Adrenal gland (tissue), 19 donors: ENCODE measurements at places on chromosomes 16 and 17. TPM values are rescaled to one million over a fixed set of nuclear protein-coding genes. Genes with fewer than 3 reads are reported as not detected.
A peak's percentile ranks its signal among the peaks of the same experiment; 100 is the strongest.

PHOSPHO1 gene
- polyA plus RNA-seq, result 0.56 TPM

KRTAP2-3 gene
- not detected for polyA plus RNA-seq

- no peaks in the 10 kb centered on the region for H3K36me3 ChIP-seq
- peak; percentile 91 for DNase-seq
- no peaks in the 10 kb centered on the region for H3K27me3 ChIP-seq
- no peak overlapping the region for H3K4me3 ChIP-seq
- H3K27ac ChIP-seq, result peak overlapping the region; percentile 64
- H3K4me1 ChIP-seq, result peaks cover 24% of the 10 kb centered on the region
Measured at GRCh38 chr17:76524598-76525512, 12.7 kb downstream of the CYGB start.

DNA sequence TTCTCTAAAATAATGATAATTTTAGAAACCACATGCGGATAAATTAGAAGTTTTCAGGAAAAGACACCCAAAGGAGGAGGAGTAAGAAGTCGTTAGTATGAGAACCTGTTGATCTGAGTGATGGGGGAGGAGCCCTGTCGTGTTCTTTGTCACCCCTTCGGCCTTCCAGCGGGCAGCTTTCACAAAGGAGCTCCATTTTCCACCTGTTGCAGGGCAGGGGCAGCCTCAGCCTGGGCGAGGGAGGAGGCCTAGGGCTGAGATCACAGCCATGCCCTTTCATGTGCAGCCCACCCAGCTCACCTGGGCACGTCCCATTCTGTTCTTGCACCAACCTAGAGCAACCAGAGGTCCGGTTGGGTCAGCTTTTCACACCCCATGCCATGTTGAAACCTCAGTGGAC is 5.3 kb downstream of the DUSP14 start:
- H3K27me3 ChIP-seq, result no peaks in the 10 kb centered on the region
- DNase-seq, result no peak
- H3K4me3 ChIP-seq, result no peak overlapping the region
- H3K27ac ChIP-seq, result no peak overlapping the region
- H3K36me3 ChIP-seq, result no peaks in the 10 kb centered on the region
- peaks cover 34% of the 10 kb centered on the region for H3K4me1 ChIP-seq

DNA sequence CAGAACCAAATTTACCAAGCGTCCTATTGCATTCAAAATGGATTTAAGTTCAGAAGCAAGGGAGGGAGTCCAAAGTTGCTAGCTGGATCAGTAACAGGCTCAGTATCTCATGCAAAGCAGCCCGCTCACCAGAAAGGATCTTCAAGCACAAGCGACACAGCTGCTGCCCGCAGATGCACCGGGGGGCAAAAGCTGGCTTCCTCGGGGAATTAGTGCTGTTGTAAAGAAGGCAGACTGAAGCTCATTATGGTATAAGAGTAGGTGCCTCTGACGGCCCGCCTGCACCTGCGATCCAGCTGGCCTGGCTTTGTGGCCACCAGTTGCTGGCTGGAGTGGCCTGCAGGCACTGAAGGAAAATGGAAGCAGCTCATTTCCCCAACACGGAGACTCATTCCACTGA is 128.4 kb upstream of the RCVRN start:
- no peak for DNase-seq
- no peak overlapping the region for H3K4me3 ChIP-seq
- no peak overlapping the region for H3K27ac ChIP-seq
- H3K4me1 ChIP-seq, result peaks cover 31% of the 10 kb centered on the region

SLC4A1 gene
- polyA plus RNA-seq, result not detected

DNA sequence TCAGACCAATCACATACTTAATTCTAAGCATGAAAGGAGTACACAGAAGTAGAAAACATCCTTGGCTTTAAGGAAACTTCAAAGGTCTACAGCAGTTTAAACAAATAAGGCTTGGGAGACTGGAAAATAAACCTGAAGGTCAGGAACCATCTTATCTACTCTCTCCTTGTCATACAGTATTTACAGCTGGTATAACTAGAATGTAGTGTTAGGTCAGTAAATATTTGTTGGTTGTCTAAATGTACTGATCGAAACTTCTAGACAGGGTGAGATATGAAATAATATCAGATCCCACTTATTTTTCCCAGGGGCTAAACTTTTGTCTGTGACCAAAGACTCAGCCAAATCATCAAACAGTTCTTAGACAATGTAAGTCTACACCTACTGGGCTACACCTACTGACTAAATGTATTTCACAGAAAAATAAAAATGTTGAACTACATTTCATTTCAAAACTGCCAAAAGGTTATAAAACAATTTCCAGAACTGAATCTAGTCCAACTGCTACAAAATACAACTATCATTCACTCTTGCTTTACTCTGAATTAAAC is 27.1 kb upstream of the TMEM97 start:
- H3K4me1 ChIP-seq, result peaks cover 8% of the 10 kb centered on the region
- H3K27me3 ChIP-seq, result no peaks in the 10 kb centered on the region
- no peak overlapping the region for H3K4me3 ChIP-seq
- no peaks in the 10 kb centered on the region for H3K36me3 ChIP-seq
- H3K27ac ChIP-seq, result no peak overlapping the region

GRCh38 chr17:28972437-28972836 is 21.1 kb upstream of the PHF12 start:
- H3K4me3 ChIP-seq, result no peak overlapping the region
- DNase-seq, result no peak
- H3K4me1 ChIP-seq, result no peaks in the 10 kb centered on the region
- no peak overlapping the region for H3K27ac ChIP-seq
- H3K27me3 ChIP-seq, result no peaks in the 10 kb centered on the region
- H3K36me3 ChIP-seq, result no peaks in the 10 kb centered on the region

DNA sequence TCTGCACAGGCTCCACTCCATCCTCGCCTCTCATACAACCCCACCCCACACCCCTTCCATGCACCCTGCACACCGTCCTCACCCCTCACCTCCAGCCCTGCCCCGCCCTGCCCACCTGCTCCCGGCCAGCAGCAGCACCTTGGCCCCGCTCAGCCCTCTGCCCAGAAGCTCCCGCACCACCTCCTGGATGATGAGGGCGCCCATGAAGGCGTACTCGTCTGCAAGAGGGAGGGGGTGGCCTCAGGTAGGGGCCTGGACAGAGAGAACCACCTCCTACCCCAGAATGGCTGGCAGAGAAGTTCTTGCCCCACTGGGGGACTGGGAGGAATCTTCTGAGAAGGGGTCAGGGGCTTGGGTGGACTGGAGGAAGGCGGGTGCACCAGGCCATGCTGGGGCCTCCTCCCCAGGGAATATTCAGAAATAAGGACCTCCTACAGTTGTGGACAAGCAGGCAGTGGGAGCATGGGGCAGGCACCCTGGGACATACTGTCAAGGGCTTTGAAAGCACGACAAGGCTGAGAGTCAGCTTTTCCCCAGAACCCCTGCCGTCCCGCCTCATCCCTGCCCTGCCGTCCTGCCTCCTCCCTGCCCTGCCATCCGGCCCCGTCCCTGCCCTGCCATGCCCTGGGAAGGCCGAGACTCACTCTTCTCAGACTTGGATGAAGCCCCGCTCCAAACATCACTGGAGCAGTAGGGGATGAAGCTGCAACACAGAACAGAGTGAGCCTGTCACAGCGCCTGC is 3.1 kb downstream of the NOTUM start:
- no peak for DNase-seq
- peaks cover 9% of the 10 kb centered on the region for H3K4me1 ChIP-seq
- H3K27me3 ChIP-seq, result peaks cover 30% of the 10 kb centered on the region
- no peak overlapping the region for H3K4me3 ChIP-seq
- no peaks in the 10 kb centered on the region for H3K36me3 ChIP-seq
- no peak overlapping the region for H3K27ac ChIP-seq

ITGA3 gene
- polyA plus RNA-seq, result 20.9 TPM

DNA sequence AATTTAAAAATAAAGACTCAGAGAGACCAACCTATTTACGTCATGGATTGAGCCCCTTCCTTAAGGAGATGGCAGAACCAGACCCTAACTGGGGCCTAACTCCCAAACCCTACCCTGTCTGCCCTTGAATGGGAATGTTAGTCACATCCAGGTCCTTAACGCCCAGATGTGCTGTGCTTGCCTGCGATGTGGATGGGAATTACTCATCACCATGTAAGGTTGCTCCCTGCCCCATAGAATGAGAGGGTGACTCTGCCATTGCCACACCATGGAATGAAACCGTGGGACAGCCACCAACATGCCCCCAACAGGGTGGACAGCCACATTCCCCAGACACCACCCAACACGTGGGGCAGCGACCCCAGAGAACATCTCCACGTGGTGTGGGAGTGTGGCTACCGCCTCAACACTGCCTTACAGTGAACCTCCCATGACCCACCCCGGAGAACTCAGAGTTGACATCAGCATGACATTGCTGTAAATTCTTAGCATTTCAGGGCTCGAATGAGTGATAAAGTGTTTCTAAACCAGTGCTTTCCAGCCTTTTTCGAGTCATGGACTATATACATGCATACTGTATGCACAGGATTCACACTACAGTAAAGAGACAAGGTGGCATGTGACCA is 31.8 kb downstream of the SCNN1B start:
- H3K36me3 ChIP-seq, result no peaks in the 10 kb centered on the region
- no peak overlapping the region for H3K4me3 ChIP-seq
- no peaks in the 10 kb centered on the region for H3K4me1 ChIP-seq
- DNase-seq, result no peak
- H3K27me3 ChIP-seq, result peaks cover 6% of the 10 kb centered on the region
